ENCODE measurements at places on chromosomes 7 and 10. TPM values are rescaled to one million over a fixed set of nuclear protein-coding genes. Genes with fewer than 3 reads are reported as not detected.

The ASB10 gene
- total RNA-seq = 8.2 TPM

The TRIM4 gene
- total RNA-seq = 11.1 TPM

The VPS26A gene
- total RNA-seq = 33.2 TPM

The PIP4K2A gene
- total RNA-seq = 24.5 TPM

- no peak for DNase-seq
Observed at GRCh38 chr10:85362401-85362800, 1004.2 kb downstream of the GRID1 start.

DNA sequence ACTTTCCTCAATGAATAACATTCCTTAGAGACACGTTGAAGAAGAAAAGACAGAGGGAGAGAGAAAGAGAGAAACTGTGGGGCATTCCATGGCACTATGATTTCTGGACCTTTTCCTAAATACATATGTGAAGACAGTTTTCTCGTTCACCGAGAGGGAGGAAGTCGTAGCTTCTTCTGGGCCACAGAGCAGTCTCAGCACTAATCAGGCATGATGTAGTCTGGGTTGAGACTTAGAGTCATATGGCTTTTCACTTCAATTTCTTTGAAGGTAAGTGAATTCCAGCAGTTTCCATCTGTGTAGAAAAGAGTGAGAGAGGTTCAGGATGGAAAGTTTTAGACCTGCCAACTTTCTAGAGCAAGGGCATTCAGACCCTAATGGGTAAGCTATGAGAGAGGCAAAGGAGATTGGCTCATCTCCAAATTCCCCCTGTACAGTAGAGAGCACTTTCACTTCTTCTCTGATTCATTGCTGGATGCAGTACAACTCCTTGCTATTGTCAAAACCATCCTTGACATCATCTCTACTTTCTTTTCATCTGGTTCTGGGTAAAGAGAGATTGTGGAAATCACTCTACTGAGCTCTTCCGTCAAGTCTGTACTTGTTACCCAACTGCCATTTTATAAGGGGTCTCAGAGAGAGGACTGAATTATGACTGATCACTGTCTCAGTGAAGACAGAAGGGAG lies 31.5 kb upstream of the OR9A4 start:
- no peak for DNase-seq

- DNase-seq = no peak
Observed at GRCh38 chr7:143288836-143289235, 685 bp downstream of the CASP2 start.

- no peak for DNase-seq
Observed at GRCh38 chr10:82037076-82037475, 162.1 kb downstream of the NRG3 start.

DNA sequence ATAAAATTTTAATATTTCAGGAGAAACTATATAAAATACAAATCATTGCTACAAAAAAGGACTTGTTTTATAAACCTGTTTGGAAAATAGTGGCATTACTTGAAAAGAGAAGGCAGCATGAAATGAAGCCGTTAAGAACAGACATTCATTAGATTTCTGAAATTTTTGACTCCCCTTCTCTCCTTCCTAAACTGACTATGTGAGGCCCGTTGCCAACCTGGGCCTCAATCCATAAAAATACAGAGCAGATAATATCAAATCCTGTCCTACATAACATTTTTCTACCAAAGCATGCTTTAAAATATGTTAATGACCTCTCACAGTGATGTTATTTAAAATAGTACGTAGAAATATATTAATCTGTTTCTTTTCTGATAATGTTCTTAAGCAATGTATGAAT lies 34.5 kb upstream of the ING3 start:
- no peak for DNase-seq

DNA sequence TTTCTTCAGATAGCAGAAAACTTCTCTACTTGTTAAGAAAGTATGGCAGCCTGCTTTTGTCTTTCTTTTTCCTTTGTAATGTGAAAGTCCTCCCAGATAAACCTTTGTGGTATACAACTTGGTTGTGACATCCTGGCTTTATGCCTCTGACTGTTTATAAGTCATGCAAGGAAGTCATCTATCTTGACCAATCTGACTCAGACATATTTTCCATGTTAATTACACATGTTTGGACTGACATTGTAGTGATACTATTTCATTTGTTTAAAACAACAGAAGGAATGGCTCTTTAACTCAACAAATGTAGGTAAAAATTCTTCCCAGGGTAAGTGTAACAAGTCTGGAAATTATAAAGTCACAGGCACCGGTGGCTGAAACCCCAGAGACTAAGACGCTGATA lies 341.6 kb upstream of the MEOX2 start:
- no peak for DNase-seq
